Naive B cell (primary cell): ENCODE measurements at places on chromosomes 6 and 20. TPM values are rescaled to one million over a fixed set of nuclear protein-coding genes. Genes with fewer than 3 reads are reported as not detected.

Gene CALHM4
- polyA plus RNA-seq: not detected

Gene MAP7
- 0.19 TPM for polyA plus RNA-seq

Gene SH3BGRL2
- 1.00 TPM for polyA plus RNA-seq

Gene DOK5
- polyA plus RNA-seq: not detected

Gene PLEKHG1
- 39.4 TPM for polyA plus RNA-seq

DNA sequence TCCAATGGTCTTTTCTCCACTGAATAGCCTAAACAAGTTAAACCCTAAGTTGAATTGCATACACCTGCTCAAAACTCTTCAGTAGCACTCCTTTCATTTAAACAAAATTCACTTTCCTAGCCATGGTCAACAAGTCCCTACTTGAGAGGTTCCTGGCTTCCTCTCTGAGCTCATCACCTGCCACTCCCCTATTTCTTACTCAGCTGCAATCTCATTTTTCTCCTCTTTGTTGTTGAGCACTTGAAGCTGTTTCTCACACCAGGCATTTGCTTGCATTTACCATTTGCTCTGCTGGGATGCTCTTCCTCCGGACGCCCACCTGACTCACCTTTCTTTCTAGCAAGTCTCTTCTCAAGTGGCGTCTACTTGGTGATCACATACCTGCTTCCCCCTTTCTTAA, 38.5 kb downstream of the EDN1 start:
- DNase-seq: no peak
- H3K36me3 ChIP-seq: no peaks in the 10 kb centered on the region
- H3K27ac ChIP-seq: peak overlapping the region; percentile 2
